Esophagus squamous epithelium (tissue), 5 donors: ENCODE measurements at places on chromosomes 2 and 18.

DNA sequence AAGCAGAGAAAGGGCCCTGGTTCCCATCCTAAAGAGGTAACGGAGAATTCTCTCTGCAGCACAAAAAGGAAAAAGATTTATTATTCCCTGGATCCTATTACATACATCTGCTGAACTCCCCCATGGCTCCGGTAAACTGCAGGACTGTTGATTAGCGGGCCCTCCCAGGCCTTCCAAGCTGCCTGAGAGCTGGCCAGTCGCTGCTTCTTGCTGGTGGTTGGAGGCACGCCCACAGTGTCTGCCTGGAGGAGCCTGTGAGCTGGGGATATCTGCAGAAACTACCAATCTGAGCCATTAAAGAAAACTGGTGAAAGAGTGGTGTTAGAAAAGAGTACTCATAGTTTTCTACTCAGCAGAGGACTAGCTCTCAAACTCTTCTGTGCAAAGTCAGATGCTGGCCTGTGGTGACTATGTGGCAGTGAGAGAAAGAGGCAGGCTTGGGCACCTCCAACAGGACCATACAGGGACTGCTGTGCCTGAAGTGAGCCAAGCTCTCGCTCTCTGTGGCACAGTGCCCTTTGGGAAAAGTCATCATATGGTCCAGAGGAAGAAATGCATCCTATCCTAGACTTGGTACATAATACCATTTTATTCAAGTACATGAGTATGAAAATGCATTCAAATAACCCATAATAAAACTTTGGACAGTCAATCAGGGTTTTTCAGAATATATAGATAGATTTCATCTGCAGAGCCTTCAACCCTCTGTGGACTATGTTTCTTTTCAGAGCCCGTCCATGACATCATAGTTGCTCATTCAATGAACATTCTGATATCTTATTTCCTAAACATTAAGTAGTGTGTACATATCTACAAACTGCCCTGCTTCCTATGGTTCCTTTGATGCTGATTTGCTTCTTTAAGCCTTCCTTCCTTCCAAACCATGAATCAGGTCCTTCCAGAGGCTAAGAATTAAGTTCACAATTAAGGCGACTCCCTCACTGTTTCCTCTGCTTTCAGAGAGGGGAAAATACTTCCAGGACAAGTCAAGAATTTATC is 242.0 kb upstream of the LYPD1 start:
- DNase-seq = no peak

- no peak for DNase-seq
These were observed 771.2 kb upstream of the LINC00305 start for GRCh38 chr18:64919971-64920570.

DNA sequence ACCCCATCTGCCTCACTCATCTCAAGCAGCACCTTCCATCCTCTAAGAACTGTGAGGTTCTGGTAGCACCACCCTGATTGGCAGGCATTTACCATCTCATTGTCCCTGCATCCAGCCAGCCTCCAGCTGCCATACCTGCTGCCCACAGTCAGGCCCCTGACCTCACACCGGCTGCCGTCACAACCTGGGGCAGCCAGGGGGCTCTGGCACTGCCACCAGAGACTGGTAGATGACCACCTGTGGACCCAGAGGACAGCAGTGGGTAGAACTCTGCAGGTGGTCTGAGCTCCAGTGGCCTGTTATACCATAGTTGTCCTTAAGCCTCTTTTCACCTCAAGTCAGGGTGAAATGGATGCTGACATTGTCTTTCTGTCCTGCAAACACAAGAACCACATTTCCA is 69.4 kb downstream of the POLE4 start:
- DNase-seq = no peak

- DNase-seq = no peak
These were observed 373.6 kb downstream of the DCDC2C start for GRCh38 chr2:4077017-4077416.

GRCh38 chr2:176892676-176893226 is 319.8 kb upstream of the HNRNPA3 start:
- DNase-seq = no peak

DNA sequence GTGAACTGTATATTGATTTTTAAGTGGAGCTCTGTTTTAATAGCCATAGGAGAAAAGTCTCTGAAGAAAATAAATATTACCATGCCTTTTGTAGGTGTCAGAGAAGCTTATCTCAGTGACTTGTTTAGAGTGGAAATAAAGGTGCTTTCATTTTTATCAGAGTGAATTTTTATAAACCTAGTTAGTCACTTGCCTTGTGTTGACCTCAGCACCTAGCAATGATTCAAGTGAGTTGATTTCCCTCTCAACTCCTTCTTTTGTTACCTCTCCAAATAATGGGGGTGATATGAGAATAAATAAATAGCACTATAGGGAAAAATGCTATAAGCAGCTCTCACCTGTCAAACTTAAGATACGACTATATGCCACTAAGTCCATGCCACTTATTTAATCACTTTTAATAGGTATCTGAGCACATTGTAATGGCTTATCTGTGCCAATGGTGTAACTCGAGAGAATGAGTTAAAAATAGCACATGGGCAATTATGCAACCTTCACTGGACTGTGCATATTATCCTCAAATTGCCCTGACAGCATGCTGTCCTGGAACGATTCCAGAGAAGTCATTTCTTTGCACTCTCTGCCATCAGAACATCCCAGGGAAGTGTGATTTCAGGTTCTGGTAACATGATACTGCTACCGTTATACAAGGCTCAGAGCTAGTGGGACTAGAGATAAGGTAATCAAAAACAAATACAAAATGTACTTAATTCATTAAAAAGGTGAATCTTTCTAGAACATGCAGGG is 290.8 kb downstream of the CCDC85A start:
- DNase-seq = no peak

GRCh38 chr2:30180226-30180625 is 33.4 kb downstream of the YPEL5 start:
- no peak for DNase-seq

DNA sequence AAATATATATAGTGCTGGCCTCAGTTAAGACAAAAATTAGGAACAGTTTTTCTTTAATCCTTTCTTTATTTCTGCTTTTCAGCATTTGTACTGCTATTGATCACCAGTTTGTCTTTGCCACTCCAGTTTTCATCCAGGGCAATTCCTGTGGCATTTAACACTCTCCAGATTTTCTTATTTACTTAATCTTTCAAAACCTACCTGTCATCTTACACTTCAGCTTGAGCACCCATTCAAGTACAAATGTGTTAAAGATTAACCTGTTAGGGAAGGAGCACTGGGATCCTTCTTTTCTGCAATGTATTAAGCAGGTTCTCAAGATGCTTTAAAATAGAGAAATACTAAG is 101.8 kb upstream of the SCN1A start:
- no peak for DNase-seq

DNA sequence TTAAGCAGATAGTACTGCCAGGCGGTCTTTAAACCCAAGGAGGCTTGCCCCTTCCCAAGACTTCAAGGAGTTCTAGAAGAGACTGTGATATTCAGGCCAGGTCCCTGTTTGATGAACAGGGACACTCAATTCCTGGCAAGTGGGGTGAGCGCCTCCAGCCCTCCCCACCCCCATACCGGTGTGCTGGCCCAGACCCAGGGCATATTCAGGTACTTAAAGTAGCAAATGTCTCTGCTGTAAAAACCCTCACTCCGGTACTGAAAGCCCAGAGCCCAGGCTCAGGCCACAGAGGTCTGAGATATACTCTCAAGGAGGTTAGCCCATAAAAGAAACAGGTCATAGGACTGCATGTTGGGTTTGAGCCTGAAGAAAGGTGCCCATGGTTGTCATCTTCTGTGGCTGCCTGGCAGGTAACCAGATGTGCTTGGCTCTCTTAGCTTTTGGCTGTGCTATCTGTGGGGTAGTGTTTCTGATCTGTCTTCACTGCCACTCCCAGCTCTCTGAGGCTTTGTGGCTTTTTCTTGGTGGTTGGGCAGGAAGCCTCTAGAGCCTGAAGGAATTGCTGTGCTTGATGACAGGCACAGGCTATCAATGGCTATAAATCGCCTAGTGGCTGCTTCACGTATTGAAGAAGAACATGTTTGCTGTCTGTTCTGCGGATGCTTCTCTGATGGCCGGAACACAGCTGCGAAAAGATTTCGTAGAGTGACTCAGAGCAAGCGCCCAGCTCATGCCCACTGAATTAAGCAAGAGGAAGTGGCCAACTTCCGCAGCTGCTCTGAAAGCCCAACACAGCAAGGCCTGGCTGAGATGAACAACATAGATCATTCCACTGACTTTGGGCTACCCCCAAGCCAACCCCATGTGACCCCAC is 63.3 kb upstream of the ALPP start:
- DNase-seq = peak; percentile 41

GRCh38 chr2:10196110-10196892 is 73.8 kb downstream of the RRM2 start:
- DNase-seq = no peak

DNA sequence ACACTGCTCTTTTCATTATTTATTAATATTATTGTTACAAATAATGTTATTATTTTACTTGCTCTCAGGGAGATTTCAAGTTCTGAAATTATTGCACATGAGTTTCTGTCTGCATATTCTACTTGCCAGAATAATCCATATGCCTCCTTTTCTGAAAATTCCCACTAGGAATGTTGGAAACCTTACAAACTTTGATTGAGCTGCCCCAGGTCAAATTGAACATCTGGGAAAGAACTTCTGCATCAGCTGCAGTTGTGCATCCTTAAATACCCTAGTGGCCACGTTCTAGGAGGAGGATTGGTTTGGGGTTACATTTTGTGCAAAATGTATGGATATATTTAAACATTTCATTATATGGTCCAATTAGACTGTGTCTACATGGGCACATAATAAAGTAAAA is 1302.7 kb upstream of the PIK3C3 start:
- no peak for DNase-seq

- DNase-seq = no peak
These were observed 587 bp downstream of the SUMO1 start for GRCh38 chr2:202237787-202238233.

GRCh38 chr2:46266134-46266533 is 31.1 kb upstream of the EPAS1 start:
- no peak for DNase-seq

- DNase-seq = no peak
These were observed 31.8 kb downstream of the RNU4ATAC start for GRCh38 chr2:121562269-121563176.

GRCh38 chr2:222941510-222942032 is 80.7 kb downstream of the ACSL3 start:
- no peak for DNase-seq

DNA sequence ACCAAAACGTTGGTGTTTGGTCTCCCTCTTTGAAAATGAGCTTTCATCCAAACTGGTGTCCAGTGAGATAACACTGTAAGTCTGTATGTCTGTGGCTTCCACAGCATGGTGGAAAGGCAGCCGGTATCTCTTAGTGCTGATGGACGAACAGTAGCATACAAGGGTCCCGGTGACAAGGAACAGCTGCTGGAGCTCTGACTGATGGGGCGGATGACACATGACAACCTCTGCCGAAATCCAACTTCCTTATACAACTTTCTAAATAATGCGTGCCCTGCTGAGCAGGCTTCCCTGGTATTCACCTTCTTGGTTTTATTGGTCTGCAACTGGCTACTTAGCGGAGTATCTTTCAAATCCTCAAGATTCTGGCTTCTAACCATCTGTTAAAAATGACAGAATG is 216.2 kb downstream of the SRBD1 start:
- DNase-seq = no peak

DNA sequence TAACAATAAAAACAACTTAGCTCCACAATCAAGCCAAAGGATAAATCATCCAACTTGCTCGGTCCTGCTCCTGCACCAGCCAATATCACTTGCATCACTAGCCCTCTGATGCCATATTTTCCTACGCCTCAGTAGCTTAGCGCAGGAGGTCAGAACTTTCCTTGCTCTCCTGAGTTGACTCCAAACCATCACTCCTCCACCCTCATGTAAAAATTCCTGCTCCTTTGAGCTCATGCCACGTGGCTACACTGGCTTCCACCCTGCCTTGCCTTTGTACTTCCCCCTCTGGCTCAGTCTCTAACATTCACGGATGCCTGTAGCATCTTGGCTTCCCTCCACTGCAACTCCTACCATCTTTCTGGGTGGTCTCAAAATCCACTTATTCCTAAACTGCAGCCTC is 25.2 kb downstream of the AAK1 start:
- no peak for DNase-seq

GRCh38 chr18:44502790-44503189 is 177.9 kb upstream of the SETBP1 start:
- DNase-seq = no peak

GRCh38 chr2:240198226-240198625 is 57.8 kb upstream of the OTOS start:
- DNase-seq = no peak

DNA sequence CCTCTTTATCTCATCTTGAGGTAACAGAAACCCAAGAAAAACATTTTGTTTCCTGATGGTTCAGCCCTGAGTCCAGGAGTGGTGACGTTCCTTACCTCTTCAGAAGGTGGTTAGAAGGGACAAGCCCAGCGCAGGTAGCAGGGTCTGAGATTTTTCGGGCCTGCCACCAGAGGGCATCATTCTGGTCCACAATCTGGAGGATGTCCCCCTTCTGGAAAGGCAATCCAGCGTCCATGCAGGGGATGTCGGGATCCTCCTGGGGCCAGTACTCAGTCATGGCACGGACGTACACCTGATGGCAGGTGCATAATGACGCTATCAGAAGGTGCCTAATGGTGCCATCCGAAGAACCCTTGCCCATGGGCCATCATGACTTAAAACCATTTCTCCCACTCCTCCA is 17.7 kb downstream of the MPP4 start:
- no peak for DNase-seq

- no peak for DNase-seq
These were observed 62.9 kb upstream of the SERPINE2 start for GRCh38 chr2:224101820-224102630.

DNA sequence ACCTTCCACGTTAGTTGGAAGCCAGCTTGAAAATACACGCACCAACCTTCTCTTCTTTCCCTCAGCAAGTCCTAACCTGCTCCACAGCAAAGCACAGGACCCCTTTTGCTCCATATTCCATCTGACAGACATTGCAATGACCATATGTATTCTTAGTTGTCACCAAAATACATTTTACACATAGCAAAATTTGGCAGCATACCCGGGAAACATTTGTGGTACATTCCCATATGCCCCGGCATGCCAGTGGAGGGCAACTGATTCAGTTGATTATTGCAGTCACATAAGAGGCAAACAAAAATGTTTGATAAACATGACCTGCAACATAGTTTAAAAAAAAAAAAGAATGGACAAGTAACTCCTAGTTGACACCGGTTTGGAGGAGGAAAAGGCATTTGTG is 202.1 kb upstream of the UBE2E3 start:
- DNase-seq = no peak
